ENCODE measurements at places on chromosomes 6 and 20. TPM values are rescaled to one million over a fixed set of nuclear protein-coding genes. Genes with fewer than 3 reads are reported as not detected.

The HAO1 gene
- total RNA-seq, result not detected

The INSM1 gene
- not detected for total RNA-seq

The ULBP2 gene
- total RNA-seq, result 13.7 TPM

The DEFB115 gene
- total RNA-seq, result not detected

The TRAPPC3L gene
- not detected for total RNA-seq

The OR2H2 gene
- not detected for total RNA-seq

The IPCEF1 gene
- not detected for total RNA-seq

The CST7 gene
- total RNA-seq, result not detected

The SNRPB gene
- total RNA-seq, result 99.8 TPM

The TGM2 gene
- 2,042 TPM for total RNA-seq

The ARHGAP40 gene
- total RNA-seq, result not detected

The TTK gene
- 14.6 TPM for total RNA-seq

The HMGCLL1 gene
- total RNA-seq, result not detected

The MYL9 gene
- total RNA-seq, result 35.2 TPM

The CASP8AP2 gene
- total RNA-seq, result 18.3 TPM

The BPI gene
- not detected for total RNA-seq

The LPA gene
- total RNA-seq, result not detected

The TNF gene
- under 0.01 TPM for total RNA-seq

The GPR6 gene
- not detected for total RNA-seq

The PNISR gene
- total RNA-seq, result 70.1 TPM

The GJA10 gene
- total RNA-seq, result not detected

The PARD6B gene
- total RNA-seq, result 0.59 TPM

The SYNCRIP gene
- 122 TPM for total RNA-seq

The PTCRA gene
- not detected for total RNA-seq

The FAM217A gene
- total RNA-seq, result not detected

The LAMA4 gene
- total RNA-seq, result 174 TPM

The VGLL2 gene
- not detected for total RNA-seq

All from smooth muscle cell of the umbilical artery (primary cell).